Dermis blood vessel endothelial cell (primary cell): ENCODE measurements at places on chromosomes 11 and 22.

- DNase-seq: no peak
Observed at GRCh38 chr22:40401981-40402406, 31.6 kb downstream of the SGSM3 start.

GRCh38 chr11:74139151-74139918 lies 31.5 kb downstream of the C2CD3 start:
- peak; percentile 3 for DNase-seq

DNA sequence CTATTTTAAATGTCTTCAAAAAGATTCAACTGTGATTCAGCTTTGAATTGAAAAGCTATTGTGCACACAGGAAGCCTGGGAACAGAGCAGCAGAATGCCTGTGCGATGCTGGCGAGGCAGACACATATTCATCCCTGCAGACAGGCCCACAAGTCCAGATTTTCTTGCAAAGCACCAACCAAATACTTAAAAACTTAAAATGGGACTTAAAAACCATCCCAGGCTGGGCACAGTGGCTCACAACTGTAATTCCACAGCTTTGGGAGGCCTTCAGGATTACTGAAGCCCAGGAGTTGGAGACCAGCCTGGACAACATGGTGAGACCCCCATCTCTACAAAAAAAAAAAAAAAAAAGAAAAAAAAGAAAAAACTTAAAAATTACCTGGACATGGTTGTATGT lies 122.6 kb upstream of the SERPIND1 start:
- DNase-seq: peak; percentile 41

DNA sequence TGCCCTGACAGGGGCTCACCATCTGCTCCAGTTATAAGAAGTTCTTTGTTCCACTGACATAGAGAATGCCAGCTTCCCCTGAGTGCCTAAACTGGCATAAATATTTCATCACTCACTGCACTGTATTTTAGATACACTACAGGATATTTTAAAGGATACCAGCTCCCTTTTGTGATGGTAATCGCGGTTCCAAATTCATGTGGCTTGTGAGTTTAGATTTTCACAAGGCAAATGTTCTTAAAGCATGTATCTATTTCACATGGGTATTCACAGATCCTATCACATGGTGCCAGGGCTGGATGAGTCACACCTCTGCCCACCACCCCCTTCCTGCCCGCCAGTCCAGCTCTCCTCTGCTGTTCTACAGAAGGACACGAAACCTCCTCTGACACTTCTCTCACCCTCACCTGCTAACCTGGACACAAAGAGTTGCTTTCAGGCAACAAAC lies 105.5 kb downstream of the KCNC1 start:
- peak; percentile 10 for DNase-seq

GRCh38 chr22:31055635-31056159 lies 25.4 kb upstream of the SMTN start:
- peak; percentile 88 for DNase-seq

- no peak for DNase-seq
Observed at GRCh38 chr11:108662700-108663099, 2.2 kb upstream of the DDX10 start.

DNA sequence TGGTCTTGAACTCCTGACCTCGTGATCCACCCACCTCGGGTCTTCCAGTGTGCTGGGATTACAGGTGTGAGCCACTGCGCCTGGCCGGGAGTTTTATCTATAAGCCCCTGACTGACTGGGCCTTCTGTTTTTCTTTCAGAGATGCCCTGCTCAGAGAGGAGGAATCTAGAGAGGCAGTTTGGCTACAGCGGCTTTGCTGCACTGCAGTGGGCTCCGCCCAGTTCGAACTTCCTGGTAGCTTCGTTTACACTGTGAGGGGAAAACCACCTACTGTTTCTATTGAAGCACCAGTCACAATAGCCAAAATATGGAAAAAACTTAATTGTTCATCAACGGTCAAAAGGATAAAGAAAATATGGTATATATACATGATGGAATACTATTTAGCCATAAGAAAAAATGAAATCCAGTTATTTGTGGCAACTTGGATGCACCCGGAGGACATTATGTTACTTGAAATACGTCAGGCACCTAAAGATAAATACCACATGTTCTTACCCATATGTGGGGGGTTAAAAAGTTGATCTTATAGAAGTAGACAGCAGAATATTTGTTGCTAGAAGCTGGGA lies 31.9 kb upstream of the FAM181B start:
- DNase-seq: peak; percentile 5

DNA sequence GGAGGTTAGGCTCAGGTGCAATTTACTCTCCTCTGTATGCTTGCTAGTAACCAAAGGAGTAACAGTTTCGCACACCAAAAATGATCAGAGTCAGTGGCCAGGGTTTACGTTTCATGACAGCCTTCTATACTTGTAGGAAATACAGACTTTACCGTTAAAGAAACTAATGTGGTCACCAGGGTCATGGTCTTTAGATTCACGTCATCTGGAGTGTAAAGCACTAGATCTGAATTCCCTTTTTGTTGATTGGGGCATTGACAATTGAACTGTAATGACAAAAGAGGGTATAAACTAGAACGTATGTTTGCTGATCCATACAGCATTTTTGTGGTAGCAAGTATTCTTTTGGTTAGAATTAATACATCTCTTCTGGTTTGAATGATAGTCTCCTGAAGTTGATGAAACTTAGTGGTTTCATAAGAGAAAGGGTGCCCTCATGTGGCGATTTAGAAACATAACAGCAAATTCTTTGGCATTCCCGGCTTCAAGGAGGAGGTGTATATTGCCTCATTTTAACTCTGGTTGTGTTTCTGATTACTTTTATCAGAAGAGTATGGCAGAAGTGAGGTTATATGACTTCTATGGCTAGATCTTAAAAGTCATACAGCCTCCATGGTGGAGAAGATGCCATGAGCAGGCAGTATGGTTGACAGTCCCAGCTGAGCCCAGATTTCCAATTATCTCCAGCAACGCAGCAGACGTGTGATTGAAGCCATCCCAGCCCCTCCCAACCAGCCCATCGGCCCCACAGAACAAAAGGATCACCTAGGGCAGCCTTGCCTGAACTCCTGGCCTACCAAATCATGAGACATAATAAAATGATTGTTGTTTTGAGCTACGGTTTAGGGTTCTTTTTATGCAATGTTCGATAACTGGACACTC lies 35.1 kb downstream of the MMP7 start:
- DNase-seq: peak; percentile 93

- no peak for DNase-seq
Observed at GRCh38 chr22:35021161-35021560, 44.8 kb upstream of the ISX start.

- DNase-seq: peak; percentile 71
Observed at GRCh38 chr22:31244046-31244942, 32.2 kb downstream of the LIMK2 start.

DNA sequence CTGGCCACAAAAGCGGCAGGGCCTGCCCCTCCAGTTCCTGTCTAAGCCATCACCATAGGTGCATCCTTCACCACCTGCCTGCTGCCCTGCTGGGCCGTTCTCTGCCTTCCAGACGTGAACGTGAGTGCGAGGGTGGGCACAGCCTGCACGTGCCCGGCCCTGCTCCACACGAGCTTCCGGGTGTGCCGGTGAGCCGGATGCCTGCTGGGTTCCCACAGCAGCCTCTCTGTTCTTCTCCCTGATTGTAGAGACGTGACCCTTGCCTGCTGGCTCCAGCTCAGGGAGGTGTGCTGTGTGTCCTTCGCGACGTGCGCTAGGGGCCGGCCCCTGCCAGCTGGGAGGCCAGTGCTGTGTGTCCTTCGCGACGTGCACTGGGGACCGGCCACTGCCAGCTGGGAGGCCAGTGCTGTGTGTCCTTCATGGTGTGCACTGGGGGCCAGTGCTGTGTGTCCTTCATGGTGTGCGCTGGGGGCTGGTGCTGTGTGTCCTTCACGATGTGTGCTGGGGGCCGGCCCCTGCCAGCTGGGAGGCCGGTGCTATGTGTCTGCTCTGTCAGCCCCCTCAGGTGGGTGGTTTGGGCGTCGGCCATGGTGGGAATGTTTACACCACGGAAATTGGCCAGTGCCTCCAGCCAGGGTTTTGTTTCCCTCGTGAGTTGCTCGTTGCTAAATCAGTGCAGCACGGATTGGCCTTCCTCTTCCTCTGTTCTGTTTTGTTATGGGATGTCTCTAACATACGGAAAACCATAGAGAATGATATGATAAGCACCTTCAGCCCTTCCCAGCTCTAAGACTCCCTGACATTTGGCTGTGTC lies 35.4 kb upstream of the BRSK2 start:
- DNase-seq: no peak

DNA sequence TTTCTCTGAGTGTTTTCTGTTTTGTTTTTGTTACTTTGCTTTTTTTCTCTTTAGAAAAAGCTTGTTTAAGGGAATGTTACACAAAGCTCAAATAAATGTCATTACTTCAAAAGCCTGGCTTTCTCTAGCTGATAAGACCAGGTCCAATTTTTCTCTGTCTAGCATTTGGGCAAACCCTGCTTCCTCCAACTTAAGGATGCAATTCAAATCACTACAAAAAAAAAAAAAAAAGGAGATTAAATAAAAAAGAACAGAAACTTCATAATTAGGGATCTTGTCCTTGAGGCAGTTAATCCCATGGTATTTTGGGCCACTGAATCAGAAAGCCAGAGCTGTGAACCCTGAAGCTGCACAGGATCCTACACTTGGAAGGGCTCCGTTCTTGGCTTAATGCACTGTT lies 480.8 kb upstream of the KIRREL3 start:
- DNase-seq: no peak

GRCh38 chr11:72829178-72829577 lies 15.0 kb downstream of the ATG16L2 start:
- DNase-seq: no peak

DNA sequence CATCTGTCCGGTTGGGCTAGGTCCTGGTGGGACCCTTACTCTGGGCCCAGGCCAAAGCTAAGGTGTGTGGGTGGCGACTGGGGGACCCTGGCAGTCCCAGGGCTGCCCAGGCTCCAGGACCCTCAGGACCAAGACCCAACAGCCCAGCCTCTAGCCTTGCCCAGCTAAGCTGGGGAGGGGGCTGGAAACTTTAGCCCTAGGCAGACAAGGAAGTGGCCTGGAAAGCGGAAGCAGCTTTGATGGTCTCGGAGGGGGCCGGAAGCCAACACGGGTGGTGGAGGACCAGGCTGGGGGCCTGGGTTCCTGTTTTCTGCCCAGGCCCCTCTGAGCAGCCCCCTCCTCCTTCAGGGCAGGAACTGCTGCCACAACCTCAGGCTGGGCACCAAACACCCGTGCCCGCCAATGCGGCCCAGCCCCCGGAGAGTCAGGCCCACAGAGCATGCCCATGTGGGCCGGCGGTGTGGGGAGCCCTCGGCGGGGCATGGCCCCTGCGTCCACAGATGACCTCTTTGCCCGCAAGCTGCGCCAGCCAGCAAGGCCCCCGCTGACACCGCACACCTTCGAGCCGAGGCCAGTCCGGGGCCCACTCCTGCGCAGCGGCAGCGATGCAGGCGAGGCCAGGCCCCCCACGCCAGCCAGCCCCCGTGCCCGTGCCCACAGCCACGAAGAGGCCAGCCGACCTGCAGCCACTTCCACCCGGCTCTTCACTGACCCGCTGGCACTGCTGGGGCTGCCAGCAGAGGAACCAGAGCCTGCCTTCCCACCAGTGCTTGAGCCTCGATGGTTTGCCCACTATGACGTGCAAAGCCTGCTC lies 2.8 kb downstream of the SIPA1 start:
- DNase-seq: peak; percentile 33

- DNase-seq: no peak
Observed at GRCh38 chr11:20137637-20138036, 22.6 kb downstream of the DBX1 start.

DNA sequence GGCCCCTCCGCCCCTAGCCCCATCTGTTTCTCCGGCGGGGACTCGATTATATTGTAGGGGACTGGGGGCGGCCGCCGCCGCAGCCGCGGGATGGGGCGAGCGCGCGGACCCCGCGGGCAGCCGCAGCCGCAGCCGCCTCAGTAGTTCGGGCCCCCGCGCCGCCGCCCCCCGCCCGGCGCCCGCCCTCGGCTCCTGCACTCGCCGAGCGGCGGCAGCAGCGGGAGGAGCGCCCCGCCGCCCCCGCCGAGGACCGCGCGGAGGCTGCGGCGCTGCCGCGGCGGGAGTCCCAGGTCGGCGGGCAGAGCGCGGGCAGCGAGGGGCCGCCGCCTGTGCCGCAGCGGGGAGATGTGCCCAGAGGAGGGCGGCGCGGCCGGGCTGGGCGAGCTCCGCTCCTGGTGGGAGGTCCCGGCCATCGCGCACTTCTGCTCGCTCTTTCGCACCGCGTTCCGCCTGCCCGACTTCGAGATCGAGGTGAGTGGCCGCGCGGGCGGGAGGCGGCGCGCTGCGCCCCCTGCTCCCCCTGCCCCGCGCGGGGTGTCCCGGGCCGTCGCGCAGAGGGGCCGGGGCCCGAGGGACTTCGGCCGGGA lies at the start of gene CECR2:
TSS of gene CECR2 (plus strand) at position 22 of the 587 bp plus-strand sequence. CDS start at position 346, 324 bp downstream.
- DNase-seq: peak; percentile 49

GRCh38 chr22:29060931-29061330 lies 700 bp downstream of the C22orf31 start:
- peak; percentile 42 for DNase-seq

- DNase-seq: peak; percentile 51
Observed at GRCh38 chr11:36034551-36035331, 90.9 kb downstream of the LDLRAD3 start.

- no peak for DNase-seq
Observed at GRCh38 chr11:126459691-126460281, 104.3 kb downstream of the ST3GAL4 start.

GRCh38 chr11:80698637-80699036 lies 1257.8 kb upstream of the TENM4 start:
- no peak for DNase-seq

- no peak for DNase-seq
Observed at GRCh38 chr11:62755086-62755615, 1.2 kb upstream of the ZBTB3 start.

GRCh38 chr11:60281485-60281884 lies 1.0 kb downstream of the MS4A4A start:
- no peak for DNase-seq

DNA sequence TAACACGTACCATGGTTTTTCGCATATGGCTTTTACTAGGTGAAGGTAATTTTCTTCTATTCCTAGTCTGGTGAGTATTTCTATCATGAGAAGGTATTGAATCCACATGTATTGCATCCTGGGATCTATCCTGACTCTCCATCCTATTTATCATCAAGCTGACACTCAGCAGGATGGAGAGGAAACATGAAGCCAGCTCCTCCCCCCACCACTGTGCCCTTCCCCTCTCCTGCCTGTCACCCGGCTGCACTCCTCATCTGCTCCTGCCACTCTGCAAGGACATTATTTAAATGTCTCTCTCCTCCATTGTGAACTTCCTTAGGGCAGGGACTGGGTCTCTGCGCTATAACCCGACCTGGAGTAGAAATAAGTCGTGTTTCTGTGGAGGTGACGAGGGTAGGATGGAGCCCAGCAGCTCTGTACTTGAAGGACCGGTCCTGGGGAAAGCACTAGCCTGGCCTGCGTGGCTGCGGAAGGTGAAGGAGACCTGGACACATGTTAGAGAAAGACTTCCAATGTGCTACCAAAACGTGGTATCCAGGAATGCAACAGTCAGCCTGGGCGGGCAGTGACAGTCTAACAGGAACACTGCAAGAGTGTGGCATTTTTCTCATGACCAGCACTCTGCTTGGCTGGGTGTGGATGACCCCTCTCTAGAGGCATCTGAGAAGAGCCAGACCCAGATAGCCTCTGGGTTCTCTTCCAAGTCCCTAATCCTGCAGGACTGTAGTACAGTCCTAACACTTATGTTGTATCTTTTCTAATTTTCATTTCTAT lies 111.2 kb downstream of the MICAL3 start:
- no peak for DNase-seq

- DNase-seq: no peak
Observed at GRCh38 chr11:3969200-3969599, 113.7 kb downstream of the STIM1 start.
